MCF 10A (cell line): ENCODE measurements at places on chromosomes 6 and 20.

DNA sequence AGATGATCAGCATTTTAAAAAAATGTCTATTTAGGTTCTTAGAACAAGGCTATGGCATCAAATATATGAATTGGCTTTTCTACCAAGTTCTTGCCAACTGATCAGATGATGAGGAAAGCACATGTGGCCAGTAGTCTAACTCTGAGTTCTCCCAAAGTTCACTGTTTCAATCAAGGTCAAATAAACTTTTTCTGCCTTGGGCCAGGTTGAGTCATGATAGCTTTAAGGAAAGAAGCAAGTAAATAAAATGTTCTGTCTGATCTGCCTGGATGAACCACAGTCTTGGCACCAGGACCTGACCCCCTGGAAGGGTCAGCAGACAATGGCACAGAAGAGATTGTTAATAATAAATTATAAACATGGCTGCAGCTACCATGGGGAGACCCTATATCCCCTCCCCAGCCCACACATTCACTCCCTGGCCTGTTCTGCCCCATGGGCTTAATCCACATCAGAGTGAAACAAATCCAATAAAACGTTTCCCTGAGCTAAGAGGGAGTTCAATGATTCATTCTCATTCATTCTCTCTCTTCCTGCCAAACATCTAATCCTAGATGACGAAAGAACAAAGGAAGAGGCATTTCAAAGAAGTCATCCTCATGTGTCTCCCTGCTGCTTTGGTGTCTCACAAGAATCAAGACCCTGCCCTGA lies 661.6 kb downstream of the DHX35 start:
- peaks cover 36% of the 10 kb centered on the region for H3K4me1 ChIP-seq
- no peak overlapping the region for H3K4me3 ChIP-seq
- H3K27ac ChIP-seq, result peak overlapping the region; percentile 72
- H3K27me3 ChIP-seq, result no peaks in the 10 kb centered on the region
- DNase-seq, result peak; percentile 67
- H3K36me3 ChIP-seq, result peaks cover 4% of the 10 kb centered on the region

DNA sequence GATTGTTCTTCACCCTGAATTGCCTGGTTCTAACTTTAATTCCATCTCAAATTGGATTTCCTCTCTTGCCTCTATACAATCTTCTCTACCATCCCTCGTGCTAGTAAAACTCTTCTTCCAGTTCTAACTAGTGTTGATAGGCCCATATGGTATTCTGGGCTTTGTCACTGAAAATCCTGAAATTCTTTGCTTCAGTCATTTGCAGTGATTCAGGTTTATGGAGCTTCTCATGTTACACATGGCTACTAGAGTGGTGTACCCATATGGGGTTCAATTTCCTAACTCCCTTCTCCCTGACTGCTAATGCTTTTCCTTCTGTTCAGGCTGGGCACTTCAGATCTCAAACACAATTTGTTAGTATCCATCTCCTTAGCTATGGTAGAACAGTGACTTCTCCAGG lies 956.6 kb downstream of the KIF16B start:
- no peak overlapping the region for H3K27ac ChIP-seq
- H3K4me3 ChIP-seq, result no peak overlapping the region
- H3K27me3 ChIP-seq, result no peaks in the 10 kb centered on the region

- peaks cover 27% of the 10 kb centered on the region for H3K36me3 ChIP-seq
- H3K4me1 ChIP-seq, result peaks cover 5% of the 10 kb centered on the region
- no peak overlapping the region for H3K27ac ChIP-seq
- no peak overlapping the region for H3K4me3 ChIP-seq
- DNase-seq, result no peak
- no peaks in the 10 kb centered on the region for H3K27me3 ChIP-seq
Observed at GRCh38 chr6:144317736-144318135, 32.6 kb downstream of the UTRN start.

GRCh38 chr20:62924442-62925075 lies 1.7 kb downstream of the DIDO1 start:
- H3K36me3 ChIP-seq, result peaks cover 10% of the 10 kb centered on the region
- peak; percentile 61 for DNase-seq
- peaks cover 33% of the 10 kb centered on the region for H3K4me1 ChIP-seq
- H3K27ac ChIP-seq, result peak overlapping the region; percentile 95

GRCh38 chr6:169326067-169326799 lies 72.6 kb upstream of the THBS2 start:
- H3K36me3 ChIP-seq, result no peaks in the 10 kb centered on the region
- peak; percentile 69 for DNase-seq
- peaks cover 12% of the 10 kb centered on the region for H3K4me1 ChIP-seq
- H3K4me3 ChIP-seq, result no peak overlapping the region
- H3K27me3 ChIP-seq, result no peaks in the 10 kb centered on the region
- no peak overlapping the region for H3K27ac ChIP-seq

GRCh38 chr6:166194914-166195859 lies 27.5 kb upstream of the TBXT start:
- H3K4me3 ChIP-seq, result no peak overlapping the region
- no peak overlapping the region for H3K27ac ChIP-seq
- DNase-seq, result no peak
- no peaks in the 10 kb centered on the region for H3K36me3 ChIP-seq

- no peak overlapping the region for H3K27ac ChIP-seq
- no peak overlapping the region for H3K4me3 ChIP-seq
- DNase-seq, result no peak
- no peaks in the 10 kb centered on the region for H3K4me1 ChIP-seq
- H3K27me3 ChIP-seq, result peaks cover 15% of the 10 kb centered on the region
Observed at GRCh38 chr6:82751718-82752117, 313.9 kb downstream of the UBE3D start.

- no peaks in the 10 kb centered on the region for H3K27me3 ChIP-seq
- no peak overlapping the region for H3K27ac ChIP-seq
- no peaks in the 10 kb centered on the region for H3K36me3 ChIP-seq
- H3K4me3 ChIP-seq, result no peak overlapping the region
- DNase-seq, result no peak
Observed at GRCh38 chr20:31821427-31821826, 2.3 kb downstream of the MYLK2 start.

DNA sequence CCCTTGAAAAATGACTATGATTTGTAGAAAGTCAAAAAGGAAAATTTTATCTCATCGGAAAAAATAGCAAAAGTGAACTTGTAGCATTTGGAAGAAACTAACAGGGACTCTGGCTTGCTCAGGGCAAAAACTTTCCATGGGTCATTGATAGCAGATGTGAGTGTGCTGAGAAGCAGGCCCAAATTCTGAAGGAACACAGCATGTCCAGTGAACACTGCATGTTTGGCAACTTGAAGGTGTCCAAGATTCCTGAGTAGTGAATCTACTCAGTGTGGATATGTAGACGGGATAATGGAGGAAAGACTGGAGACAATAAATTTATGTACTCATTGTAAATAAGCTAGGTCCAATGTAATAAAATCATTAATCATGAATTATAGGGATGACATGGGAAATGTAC lies 8.2 kb downstream of the SLC17A2 start:
- no peak for DNase-seq
- H3K36me3 ChIP-seq, result no peaks in the 10 kb centered on the region
- no peaks in the 10 kb centered on the region for H3K4me1 ChIP-seq
- H3K4me3 ChIP-seq, result no peak overlapping the region

DNA sequence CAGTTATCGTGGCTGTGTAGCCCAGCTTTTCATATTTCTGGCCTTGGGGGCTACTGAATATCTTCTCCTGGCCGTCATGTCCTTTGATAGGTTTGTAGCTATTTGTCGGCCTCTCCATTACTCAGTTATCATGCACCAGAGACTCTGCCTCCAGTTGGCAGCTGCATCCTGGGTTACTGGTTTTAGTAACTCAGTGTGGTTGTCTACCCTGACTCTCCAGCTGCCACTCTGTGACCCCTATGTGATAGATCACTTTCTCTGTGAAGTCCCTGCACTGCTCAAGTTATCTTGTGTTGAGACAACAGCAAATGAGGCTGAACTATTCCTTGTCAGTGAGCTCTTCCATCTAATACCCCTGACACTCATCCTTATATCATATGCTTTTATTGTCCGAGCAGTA lies 475 bp downstream of the OR2B6 start:
- H3K4me1 ChIP-seq, result no peaks in the 10 kb centered on the region
- no peaks in the 10 kb centered on the region for H3K36me3 ChIP-seq
- H3K27ac ChIP-seq, result no peak overlapping the region
- H3K4me3 ChIP-seq, result no peak overlapping the region
- H3K27me3 ChIP-seq, result peaks cover 59% of the 10 kb centered on the region

DNA sequence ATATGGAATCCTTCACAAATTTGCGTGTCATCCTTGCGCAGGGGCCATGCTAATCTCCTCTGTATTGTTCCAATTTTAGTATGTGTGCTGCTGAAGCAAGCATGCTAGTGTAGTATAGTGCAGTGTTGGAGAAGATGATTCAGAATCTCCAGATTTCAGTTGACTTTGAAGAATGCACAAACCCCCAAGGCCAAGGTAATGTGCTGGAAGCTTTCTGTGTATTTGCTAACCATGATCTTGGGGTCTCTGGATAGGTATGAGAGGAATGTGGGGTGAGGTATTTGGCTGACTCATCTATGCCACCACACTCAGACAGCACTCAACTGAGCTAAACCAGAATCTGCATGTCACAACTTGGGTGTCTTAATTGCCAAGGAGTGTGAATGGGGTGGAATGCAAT lies 42.6 kb upstream of the DEK start:
- peaks cover 6% of the 10 kb centered on the region for H3K4me1 ChIP-seq
- no peak overlapping the region for H3K4me3 ChIP-seq
- DNase-seq, result peak; percentile 16
- no peak overlapping the region for H3K27ac ChIP-seq
- H3K27me3 ChIP-seq, result no peaks in the 10 kb centered on the region

GRCh38 chr6:42367353-42368011 lies 84.2 kb downstream of the TRERF1 start:
- no peak overlapping the region for H3K27ac ChIP-seq
- H3K27me3 ChIP-seq, result no peaks in the 10 kb centered on the region
- H3K36me3 ChIP-seq, result peaks cover 22% of the 10 kb centered on the region
- H3K4me1 ChIP-seq, result peaks cover 35% of the 10 kb centered on the region

- H3K27ac ChIP-seq, result no peak overlapping the region
- peak; percentile 8 for DNase-seq
- no peaks in the 10 kb centered on the region for H3K36me3 ChIP-seq
- H3K27me3 ChIP-seq, result no peaks in the 10 kb centered on the region
Observed at GRCh38 chr6:140256248-140256647, 881.8 kb upstream of the CITED2 start.

GRCh38 chr6:81806793-81807565 lies 54.5 kb upstream of the TENT5A start:
- no peak overlapping the region for H3K27ac ChIP-seq
- no peaks in the 10 kb centered on the region for H3K27me3 ChIP-seq
- no peaks in the 10 kb centered on the region for H3K4me1 ChIP-seq
- H3K4me3 ChIP-seq, result no peak overlapping the region
- no peak for DNase-seq
- H3K36me3 ChIP-seq, result no peaks in the 10 kb centered on the region

GRCh38 chr20:25252230-25252651 lies 4.4 kb downstream of the PYGB start:
- DNase-seq, result no peak
- H3K4me1 ChIP-seq, result peaks cover 37% of the 10 kb centered on the region
- H3K36me3 ChIP-seq, result peaks cover 73% of the 10 kb centered on the region
- peak overlapping the region; percentile 77 for H3K27ac ChIP-seq

DNA sequence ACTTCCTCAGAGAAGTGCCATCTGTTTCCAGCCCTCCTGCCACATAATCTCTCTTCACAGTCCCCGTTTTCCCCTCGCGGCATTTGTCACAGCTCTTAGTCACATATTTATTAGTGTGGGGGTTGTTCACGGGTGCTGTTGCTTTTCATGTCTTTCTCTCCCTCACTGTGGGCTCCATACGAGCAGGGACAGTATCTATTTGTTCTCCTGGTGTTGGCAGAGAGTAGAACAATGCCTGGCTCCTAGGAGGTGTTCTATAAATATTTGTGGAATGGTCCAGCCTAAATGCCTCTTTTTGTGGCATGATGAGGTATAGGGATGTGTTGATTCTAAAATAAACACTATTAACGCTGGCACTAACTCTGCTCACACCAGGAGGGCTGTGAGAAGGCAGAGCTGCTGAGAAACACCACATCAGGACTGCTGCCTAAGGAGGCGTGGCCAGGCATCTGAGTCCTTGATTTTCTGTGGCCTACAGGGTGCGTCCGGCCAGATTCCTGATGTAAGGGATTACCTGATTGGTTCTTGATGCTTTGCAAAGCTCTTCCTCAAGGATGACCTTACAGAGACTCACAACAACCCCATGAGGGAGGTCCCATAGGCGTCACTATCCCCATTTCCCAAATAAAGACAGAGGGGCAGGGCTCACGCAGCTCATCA lies 219.8 kb upstream of the ARID1B start:
- no peaks in the 10 kb centered on the region for H3K27me3 ChIP-seq
- H3K36me3 ChIP-seq, result no peaks in the 10 kb centered on the region
- H3K27ac ChIP-seq, result no peak overlapping the region
- H3K4me1 ChIP-seq, result no peaks in the 10 kb centered on the region
- no peak for DNase-seq

DNA sequence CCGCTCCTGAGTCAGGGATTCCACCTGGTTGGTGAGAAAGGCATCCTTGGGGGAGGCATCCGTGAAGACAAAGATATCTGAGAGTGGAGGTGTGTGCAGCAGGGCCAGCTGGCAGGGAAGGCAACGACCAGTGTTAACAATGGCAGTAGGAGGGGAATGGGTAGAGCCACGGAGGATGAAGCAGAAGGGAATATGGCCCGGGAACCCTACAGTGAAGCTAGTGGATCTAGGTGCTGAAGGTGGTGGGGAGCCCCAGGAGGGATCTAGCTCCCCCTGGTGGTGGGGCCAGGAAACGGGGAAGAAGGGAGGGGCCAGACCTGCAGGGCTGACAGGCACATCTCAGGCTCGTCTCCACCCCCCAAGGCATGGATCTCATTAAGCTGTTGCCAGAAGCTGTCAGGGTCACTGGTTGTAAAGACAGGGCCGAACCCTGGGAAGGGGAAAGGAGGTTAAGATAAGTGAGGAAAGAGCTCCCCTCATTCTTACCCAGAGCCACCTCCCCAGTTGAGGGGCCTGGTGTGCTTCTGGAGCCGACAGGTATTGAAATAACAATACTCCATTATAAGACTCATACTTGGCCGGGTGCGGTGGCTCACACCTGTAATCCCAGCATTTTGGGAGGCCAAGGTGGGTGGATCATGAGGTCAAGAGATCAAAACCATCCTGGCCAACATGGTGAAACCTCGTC lies 7.3 kb downstream of the VWA7 start:
- H3K4me3 ChIP-seq, result no peak overlapping the region
- H3K36me3 ChIP-seq, result no peaks in the 10 kb centered on the region
- H3K27ac ChIP-seq, result no peak overlapping the region
- peak; percentile 74 for DNase-seq
- H3K4me1 ChIP-seq, result peaks cover 5% of the 10 kb centered on the region

DNA sequence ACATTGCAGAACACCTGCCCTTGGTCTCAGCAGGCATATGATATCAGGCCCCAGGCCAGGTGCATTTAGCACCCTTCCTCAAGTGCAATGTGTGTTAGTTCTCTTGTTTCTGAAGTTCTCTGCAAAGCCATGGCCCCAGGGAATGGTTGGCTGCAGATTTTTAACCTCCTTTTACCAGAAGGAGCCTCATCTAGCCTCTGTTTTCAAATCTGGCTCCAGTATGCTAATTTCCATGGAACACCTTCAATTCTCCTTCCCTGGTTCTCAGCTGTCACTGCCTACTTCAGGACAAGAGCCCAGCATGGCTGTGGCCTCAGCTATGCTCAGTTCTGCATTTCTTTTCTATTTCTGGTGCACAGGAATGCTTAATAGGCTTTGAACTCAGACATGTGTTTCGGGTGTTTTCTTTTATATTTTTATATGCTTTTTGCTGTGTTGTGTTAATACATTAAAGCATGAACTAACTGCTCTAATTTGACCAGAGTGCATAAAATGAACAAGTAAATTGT lies 51.6 kb upstream of the OGFRL1 start:
- H3K36me3 ChIP-seq, result no peaks in the 10 kb centered on the region
- H3K4me1 ChIP-seq, result no peaks in the 10 kb centered on the region
- no peak overlapping the region for H3K27ac ChIP-seq
- H3K27me3 ChIP-seq, result no peaks in the 10 kb centered on the region
- H3K4me3 ChIP-seq, result no peak overlapping the region
- no peak for DNase-seq
